ENCODE measurements at places on chromosomes 1 and 21. TPM values are rescaled to one million over a fixed set of nuclear protein-coding genes. Genes with fewer than 3 reads are reported as not detected.

The IRF6 gene
- total RNA-seq: not detected

The MFAP2 gene
- total RNA-seq: 81.6 TPM

The FNBP1L gene
- total RNA-seq: 63.5 TPM

The CHRM3 gene
- total RNA-seq: 2.7 TPM

The CFHR5 gene
- total RNA-seq: not detected

The CFAP57 gene
- total RNA-seq: 0.86 TPM

The DYNLT4 gene
- not detected for total RNA-seq

The RXFP4 gene
- total RNA-seq: not detected
